Activated T-helper 1 cell treated with anti-CD3 and anti-CD28 coated beads, Interleukin-2, amount 50 U/mL, for 16 hours (primary cell): ENCODE measurements at places on chromosomes 2 and 18.

- DNase-seq, result no peak
Observed at GRCh38 chr2:139170406-139170805, 390.2 kb upstream of the NXPH2 start.

DNA sequence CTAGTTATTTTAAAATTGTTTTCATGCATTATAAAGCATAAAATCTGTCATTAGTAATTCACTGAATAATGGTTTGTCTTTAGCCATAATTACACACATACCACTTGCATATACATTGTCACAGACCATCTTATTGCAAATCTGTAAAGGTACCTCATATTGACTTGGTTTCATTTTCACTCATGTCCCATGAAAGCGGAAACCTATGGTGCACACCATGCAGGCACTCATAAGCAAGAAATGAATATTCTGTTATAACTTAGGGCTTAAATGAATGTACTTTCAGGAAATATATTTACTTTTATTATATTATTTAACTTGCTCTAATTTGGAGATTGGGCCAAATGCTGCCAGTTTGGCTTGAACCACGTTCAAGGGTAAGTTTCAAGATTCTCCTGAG lies 29.2 kb upstream of the STK17B start:
- no peak for DNase-seq

DNA sequence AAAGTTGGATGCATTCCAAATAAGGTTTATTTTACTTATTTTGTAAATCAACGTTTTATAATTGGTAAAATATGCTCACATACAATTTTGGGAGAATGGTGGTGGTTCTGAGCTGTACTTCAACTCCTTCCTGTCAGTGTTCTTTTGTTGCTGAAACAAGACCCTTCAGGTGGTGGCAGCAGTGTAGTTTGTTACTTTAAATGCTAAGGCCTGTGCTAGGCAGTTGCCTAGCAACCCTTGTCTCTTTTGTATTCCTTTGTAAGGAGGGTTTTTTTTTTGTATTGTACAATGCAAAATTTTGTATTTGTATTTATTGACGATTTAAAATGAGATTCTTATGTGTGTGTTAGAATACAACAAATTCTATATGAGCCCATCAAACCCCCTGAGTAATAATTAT lies 166.0 kb upstream of the FAM98A start:
- no peak for DNase-seq

DNA sequence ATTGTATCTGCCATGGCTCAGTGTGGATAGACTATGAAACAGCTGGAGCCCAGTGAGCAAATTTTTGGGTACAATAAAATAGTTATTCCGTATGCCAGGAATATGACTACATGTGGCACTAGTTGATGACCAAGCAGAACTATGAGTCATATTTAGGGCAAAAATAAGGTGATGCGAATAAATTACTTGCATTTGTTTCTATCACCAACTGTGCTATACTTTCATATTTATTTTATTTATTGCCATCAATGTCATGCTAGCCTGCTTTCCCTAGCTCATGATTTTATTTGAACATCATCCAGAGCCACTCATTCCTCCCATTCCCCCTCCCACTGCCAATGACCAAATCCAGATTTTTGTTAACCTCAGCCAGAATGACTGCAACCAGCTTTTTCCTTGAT lies 13.3 kb upstream of the FAP start:
- DNase-seq, result no peak

- DNase-seq, result no peak
Observed at GRCh38 chr18:13594551-13594950, 131.8 kb downstream of the FAM210A start.

DNA sequence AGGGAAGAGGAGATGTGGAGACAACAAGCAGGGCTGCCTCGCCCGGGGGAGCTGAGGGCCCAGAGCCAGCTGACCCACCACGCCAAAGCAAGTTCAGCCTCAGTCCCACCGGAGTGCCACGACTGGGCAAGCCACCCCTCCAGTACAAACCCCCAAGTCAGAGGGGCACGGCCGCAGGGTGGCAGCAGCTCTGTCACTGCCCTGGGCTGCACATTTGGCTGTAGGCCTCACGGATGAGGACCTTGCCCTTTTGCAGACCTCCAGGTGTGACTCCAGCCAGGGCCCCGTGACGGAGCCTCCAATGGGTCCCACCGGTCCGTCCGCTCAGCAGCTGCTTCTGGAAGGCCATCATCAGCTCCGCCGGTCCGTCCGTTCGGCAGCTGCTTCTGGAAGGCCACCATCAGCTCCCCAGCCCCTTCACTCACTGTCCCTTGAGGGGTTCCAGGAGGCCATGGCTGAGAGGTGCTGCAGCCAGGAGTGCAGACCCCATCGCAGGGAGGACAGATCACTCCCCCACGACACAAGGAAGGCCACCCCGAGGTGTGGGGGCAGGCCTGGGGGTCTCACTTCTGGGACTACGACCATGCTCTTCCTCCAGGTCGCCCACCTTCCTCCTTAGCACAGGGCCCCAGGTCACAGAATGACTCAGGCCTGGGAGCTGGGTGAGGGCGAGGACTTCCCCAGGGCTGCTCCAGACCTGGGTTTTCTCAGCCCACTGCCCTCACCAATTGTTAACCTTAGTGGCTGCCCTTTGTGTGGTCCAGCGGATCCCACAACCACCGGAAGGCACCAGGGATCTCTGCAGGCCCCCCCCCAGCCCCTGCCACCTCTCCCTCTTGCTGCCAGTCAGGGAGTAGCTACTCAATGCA lies 24.6 kb upstream of the STK25 start:
- no peak for DNase-seq

- DNase-seq, result no peak
Observed at GRCh38 chr2:148553332-148553887, 91.1 kb upstream of the EPC2 start.

GRCh38 chr2:120396861-120397811 lies 51.2 kb downstream of the INHBB start:
- no peak for DNase-seq

- DNase-seq, result no peak
Observed at GRCh38 chr2:99140860-99141109, 722 bp upstream of the C2orf15 start.

GRCh38 chr18:7369006-7369405 lies 138.1 kb downstream of the LRRC30 start:
- no peak for DNase-seq

DNA sequence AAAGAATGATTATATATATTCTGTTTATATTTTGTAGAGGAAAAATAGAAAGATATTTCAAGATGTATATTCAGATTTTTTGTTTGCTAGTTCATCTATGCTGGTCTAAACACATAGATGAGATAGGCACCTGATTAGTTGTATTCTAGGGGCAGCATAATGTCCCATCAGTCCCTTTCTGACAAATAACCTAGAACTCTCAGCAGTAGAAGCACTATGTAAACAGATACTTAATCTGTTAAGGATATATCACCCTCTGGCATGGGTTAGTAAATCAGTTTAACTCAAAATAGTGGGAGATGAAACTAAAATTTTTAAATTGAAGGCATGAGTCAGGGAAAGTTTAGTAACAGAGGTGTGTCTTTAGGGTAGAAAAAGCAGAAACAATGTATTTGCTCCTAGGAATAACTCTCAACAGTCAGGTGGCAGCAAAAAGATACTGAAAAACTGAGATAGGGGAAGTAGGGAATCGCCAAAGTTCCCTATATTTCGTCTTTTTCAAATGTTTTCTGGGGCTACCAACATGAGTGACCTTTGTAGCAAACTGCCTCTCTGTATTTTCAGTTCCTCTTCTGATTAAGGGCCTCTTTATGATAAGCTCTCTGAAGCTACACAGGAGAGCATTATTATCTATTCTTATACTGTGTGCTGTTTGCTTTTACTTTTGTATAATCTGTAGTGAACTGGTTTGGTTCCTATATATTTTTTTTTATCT lies 5.7 kb downstream of the PPP1R1C start:
- no peak for DNase-seq

DNA sequence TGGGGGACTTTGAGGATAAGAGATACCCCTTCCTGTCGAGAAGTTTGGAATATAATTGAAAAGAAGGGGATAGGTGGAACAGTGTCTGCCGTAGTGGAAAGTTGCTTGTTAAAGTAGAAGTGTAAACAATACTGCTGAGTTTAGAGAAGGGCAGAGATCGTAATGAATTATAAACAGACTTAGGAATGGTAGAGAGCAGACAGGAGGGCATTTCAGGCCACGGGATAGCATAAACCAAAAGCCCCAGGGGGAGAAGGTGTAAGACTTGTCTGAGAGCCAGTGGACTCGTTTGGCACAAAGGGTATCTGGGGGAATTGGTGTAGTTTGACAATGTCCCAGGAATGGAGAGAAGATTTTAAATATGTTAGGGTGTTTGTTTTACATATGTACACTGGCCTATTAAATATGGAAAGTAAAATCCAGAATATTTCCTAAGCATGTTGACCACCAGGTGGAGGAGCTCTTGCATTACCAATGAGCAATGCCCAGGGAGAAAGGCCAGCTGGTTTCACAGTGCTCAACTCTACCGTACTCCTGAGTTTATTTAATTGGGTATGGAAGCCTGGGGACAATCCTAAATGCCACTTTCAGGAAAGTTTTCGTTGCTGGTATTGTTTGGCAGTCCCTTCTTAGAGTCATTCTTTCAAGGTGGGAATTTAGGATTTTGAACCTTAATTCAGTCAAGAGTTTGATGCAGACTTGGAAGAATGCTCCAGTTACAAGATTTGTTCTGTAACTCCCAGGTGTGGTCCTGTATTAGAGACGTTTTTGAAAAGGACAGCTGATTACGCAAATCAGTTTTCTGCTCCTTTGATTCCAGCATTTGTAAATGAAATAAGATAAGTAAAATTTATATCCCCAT lies 7.5 kb downstream of the COPS8 start:
- DNase-seq, result no peak

DNA sequence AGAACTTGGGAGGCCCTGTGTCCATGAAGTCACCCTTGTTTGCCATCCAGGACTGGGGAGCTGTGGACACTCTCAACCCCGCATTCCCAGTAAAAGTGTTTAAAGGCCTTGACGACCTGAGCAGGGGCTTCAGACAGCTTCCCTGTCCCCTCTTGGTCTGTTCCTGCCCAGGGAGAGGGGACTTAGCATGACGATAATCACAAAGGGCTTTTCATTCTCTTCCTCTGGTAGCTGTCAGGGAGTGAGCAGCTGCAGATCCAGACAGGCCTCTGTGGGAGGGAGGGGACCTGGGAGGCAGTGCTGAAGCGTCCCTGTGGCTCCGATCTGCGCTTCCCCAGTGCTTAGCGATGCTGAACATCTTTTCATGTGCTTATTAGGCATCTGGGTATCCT lies 77.8 kb upstream of the HS6ST1 start:
- DNase-seq, result no peak

DNA sequence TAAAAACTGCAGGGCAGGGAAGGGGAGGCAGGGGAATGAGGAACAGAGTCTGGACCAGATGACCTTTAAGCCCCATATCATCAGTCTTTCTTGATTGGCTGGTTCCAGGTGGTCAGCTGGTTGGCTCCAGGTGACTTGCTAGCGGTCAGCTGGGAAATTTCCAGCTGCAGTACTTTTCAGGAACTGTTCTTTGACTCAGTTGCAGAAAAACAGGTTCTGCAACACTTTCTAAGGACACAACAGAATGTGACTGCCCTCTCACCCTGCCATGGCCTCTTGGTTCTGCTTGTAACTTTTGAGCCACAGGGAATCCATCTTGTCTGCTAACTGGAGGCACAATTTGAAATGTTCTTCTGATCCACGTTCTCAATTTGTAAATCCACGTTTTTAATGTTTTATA lies 278.3 kb upstream of the LRATD1 start:
- no peak for DNase-seq
